ENCODE measurements at places on chromosomes 13 and 19.
A peak's percentile ranks its signal among the peaks of the same experiment; 100 is the strongest.

DNA sequence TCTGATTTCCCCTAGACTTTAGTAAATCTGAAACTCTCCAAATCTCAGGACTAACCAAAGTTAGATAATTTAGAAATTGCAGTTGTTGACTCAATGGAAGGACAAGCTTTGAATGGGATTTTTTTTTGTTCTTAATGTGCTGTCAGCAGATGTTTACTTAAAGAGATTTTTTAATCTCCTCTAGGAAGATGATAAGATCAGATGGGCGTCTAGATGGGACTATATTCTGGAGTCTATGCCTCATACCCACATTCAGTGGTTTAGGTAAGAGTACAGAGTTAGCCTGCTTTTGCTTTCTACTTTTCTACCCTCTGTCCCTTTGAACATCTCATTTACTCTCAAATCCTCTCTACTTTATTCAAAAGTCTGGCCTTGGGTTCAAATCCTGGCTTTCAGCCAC, 39.3 kb downstream of the TM9SF2 start:
- no peak for DNase-seq

- no peak for DNase-seq
These were observed 41.8 kb downstream of the EFNB2 start for GRCh38 chr13:106493533-106494220.

DNA sequence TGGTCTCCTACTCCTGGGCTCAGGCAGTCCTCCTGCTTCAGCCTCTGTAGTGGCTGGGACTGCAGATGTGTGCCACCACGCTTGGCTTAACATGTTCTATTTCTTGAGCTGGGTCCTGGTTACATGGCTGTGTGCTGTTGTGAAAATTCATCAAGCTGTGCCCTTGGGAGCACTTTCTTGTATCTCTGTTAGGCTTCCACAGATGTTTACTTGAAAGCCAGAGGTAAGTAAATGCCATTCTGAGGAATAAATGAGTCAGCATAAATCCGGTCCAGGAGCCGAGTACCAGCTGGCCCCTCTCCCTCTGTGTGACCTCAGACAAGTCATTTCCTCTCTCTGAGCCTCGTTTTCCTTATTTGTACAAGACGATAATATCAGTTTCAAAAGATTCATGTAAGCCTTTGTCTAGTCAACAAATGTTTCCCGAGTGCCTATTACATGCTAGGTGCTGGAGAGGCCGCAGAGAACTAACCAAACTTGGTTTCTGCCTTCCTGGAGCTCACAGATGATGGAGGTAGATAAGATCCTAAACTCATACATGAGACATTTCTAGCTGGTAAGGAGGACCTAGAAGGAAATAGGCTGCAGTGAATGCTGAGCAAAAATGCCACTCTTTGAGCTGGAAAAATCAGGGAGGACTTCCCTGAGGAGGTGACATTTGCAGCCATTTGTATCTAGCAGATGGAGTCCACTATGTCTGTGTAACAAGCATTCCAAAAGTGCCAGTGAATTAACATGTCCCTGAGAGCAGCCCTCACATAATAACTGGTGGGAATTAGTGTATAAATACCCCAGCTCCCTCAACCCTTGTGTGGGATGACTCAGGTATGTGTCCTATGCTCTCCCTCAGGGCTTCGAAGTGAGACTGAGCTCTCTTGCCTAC, 2.7 kb upstream of the RASAL3 start:
- no peak for DNase-seq

- no peak for DNase-seq
These were observed 6.5 kb downstream of the PLEKHG2 start for GRCh38 chr19:39419003-39419402.

- no peak for DNase-seq
These were observed 97.9 kb upstream of the MBNL2 start for GRCh38 chr13:97124206-97124605.

DNA sequence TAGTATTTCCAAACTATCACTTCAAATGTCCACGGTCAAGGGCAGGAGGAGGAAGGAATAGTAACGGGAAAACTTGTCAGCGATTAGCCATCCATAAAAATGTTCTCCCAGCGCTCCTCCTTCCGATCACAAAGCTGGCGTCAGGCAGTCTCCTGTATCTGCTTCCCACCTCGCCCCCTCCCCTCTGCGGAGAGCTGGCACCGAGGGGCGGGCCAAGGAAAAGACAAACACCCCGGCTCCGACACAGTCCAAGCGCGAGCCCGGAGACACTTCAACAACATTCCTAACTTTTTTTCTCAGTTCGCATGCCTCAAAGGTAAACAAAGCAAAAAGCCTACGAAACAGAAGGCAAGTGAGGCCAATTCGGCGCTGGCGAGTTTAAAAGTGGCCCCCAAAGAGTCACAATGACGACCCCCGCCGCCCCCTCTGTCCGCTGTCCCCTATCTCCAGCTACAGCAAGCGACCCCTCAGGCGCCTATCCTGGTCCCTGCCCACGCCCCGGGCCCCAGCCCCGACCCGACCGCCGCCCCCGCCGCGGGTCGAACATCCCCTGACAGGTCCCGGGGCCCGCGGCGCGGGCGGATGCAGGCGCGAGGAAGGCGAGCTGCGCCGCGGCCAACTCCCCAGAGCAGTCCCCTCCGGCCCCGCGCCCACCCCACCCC, 736 bp downstream of the SMAD9 start:
- peak; percentile 79 for DNase-seq

- no peak for DNase-seq
These were observed 25.5 kb downstream of the TJP3 start for GRCh38 chr19:3733549-3734309.

- DNase-seq: no peak
These were observed 18.7 kb downstream of the SUPT20H start for GRCh38 chr13:37040789-37041188.

DNA sequence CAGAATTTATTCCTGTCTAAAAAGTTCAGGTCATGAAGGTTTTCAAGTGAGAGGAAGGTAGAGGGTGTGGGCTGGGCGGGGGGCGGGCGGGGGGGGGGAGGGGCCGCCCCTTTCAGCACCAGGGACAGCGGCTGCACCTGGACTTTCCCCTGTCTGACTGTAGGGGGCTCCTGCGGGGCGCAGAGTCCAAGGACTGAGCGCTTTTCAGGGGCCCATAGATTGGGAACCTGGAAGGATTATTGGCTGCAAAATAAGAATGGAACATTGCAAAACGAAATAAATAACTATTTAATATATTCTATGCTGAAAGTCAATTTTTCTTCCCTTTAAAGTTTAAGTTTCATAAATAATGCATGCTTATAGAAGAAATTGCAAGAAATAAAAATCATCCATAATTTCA, 8.9 kb upstream of the CYP4F3 start:
- DNase-seq: no peak

DNA sequence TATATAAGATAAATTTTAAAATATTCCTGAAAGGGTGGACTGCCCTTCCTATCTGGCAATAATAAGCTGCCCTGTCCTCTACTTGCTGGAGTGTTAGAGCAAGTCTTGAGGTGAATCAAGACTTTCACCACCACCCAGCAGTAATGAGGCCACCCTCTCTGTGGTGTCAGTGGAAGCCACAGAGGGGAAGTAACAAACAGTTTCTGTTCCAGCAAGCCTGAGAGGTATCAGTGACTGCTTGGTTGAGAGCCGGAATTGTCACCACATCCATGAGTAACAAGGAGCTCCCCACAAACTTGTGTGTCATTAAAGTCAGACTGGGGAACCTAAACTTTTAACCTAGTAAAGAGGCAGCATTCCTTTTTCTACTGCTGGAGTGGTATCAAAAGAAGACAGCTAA, 532.7 kb upstream of the SPRY2 start:
- DNase-seq: no peak

DNA sequence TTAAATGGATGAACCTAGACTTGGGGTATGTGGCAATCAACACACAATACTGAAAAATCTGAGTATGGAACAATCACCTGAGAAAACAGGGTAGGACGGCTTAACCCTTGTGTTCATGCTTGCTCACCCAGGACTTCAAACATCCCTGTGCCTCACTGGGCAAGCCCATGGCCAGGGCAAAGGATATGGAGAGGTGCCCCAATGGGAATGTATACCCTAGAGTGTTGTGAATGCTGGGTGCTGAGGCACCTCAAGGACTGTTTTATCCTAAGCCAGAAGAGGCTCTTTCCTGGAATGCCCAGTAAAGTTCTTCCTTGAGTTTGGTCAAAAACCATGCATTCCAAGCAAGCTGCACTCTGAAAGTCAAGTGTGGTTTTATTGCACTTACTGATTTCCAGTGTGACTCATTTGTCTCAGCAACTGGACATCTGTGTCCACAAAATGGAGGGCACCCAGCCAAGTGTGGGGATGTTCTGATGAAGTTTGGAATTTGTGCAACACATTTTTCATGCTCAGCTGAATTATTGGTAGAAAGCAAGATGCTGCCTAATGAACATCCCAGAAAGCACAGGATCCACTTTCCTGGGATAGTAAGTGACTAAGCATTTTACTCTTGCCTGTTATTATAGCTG, 531.3 kb downstream of the RFC3 start:
- DNase-seq: peak; percentile 71

DNA sequence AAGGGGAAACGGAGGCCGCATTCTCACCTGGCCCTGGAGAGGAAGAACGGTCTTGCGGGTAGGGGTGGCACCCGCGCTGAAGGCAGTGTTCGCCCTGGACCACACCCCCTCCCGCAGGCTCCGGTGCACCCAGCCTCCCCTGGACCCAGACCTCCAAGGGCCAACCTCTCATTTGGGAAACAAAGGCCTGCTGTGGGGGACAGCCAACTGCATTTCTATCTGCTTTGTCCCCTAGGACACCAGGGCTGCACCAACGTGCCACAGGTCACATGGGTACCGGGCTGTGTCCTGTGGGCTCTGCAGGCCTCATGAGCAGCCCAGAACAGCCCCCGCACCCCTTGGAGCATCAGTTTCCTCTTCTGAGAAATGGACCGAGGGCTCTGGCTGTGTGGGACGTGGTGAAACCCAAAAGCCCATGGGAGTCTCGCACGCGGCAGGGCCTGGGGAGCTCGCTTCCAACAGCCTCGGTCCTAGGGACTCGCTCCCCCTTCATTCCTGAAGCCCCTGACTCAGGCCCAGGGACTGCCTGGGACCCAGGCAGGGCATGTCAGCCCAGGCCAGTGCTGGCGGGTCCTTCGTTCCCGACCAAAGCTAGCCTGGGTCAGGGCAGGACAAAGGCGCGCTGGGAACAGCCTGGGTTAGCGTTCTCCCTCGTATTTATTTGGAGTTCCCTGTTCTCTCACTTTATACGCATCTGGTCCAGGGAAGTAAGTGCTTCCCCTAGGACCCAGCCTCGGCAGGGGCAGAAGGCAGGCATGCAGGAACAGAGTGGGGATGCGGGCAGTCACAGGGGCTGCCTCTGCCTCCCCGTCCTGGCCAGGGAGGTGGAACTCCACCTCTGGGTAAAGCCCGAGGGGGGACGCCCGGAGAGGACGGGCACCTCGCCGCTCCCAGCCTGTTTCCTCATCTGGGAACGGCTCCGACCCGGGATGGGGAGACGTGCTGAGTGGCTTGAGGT, 4.6 kb downstream of the TCF3 start:
- DNase-seq: no peak

- DNase-seq: no peak
These were observed 4.0 kb downstream of the HSD11B1L start for GRCh38 chr19:5684694-5685430.

- no peak for DNase-seq
These were observed at the start of gene PDE4A for GRCh38 chr19:10420444-10421239. PDE4A (plus strand) TSS chr19:10420538; CDS start chr19:10420765, 227 bp downstream.

GRCh38 chr13:106349080-106349931, 186.2 kb downstream of the EFNB2 start:
- DNase-seq: peak; percentile 26

GRCh38 chr13:21541980-21542379, 62.0 kb downstream of the MICU2 start:
- no peak for DNase-seq

DNA sequence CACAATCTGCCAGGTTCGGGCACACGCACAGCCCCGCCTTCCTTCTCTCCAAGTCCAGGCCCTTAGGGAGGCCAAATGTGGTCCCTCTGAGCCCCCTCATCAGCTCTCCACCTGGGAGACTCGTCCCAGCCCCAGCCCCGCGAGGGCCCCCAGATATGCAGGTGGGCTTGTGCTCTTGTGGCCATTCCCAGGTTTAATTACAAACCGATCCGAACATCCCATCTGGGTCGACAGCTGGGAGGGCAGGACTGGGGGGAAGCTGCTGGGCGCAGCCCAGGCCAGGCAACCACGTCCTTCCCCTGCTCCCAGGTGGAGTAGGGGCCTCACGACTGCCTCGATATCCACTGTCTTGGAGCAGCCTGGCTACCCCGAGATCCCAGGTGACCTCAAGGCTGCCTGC, 7.5 kb upstream of the C2CD4C start:
- DNase-seq: no peak

- DNase-seq: peak; percentile 85
These were observed 17.9 kb downstream of the BRSK1 start for GRCh38 chr19:55301459-55302317.

DNA sequence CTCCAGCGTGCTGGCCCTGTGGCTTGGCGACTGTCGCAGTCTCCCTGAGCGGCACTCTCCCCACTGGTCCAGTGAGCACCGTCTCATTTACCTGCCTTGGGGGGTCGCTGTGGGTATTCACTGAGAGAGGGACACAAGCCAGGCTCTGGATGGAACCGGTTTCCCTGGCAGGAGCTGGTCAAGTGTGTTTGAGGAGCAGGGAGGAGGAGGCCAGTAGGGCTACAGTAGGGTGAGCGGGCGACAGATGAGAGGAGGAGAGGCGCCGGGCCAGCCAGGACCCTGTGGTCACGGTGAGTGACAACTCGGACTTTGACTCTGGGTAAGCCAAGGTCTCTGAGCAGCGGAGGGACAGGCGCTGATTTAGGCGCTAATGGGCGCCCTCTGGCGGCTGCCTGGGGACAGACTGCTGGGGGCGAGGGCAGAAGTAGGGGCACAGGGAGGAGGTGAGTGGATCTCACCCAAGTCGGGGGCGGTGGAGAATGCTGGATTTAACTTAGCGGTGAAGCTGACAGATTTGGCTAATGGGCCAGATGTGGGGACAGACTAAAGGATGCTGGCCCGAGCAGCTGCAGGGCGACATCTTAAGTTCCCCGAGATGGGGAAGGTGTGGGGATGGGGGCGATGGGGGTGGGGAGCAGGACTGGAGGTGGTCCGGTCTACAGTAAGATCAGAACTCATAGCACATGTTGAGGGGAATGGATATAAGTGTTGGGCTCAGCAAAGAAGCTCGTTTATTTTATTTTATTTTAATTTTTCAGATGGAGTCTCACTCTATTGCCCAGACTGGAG, 4.7 kb upstream of the PRMT1 start:
- peak; percentile 82 for DNase-seq

DNA sequence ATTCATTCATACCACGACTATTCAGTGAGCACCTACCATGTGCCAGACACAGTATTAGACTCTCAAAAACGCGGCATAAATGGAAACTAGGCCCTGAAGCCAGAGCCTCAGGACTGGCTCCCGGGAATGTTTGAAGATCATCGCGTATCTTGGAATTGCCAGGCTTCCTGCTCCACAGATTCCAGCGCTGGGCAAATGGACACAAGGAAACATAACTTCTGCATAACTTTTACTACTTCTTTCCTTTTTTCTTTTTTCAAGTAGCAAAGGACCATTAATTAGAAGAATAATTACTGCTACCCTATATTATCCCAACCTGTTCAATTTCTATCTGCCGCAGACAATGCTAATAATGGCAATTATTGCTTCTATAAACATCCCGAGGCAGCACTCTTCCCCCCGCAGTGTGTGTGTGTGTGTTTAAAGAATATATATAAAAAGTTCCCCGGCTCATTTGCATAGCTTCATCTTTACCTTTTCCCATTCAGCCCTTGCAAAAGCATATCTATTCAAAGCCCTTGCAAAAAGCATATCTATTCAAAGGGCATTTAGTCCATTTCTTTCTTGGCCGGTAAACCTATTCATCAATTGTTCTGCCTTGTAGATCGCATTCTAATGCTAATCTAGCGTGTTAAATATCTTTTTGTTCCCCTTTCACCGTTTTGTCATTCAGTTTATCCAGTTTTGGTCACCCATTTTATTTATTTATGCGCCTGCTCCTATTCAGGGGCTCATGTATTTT, 6.1 kb downstream of the SOX21 start:
- no peak for DNase-seq
